Activated T-helper 2 cell treated with anti-CD3 and anti-CD28 coated beads, Interferon-gamma antibody, Interleukin-2, Interleukin-4, amounts not matched to agents 10 μg/mL and 5 μg/mL and 100 μg/mL, durations not matched to agents 14 hours and 24 hours and 36 hours (primary cell): ENCODE measurements at places on chromosomes 7 and 10. TPM values are rescaled to one million over a fixed set of nuclear protein-coding genes. Genes with fewer than 3 reads are reported as not detected.

Gene PHKG1
- 2.5 and 3.6 TPM in 2 replicates for total RNA-seq

Gene GTF2IRD2
- total RNA-seq = 7.2 and 10.0 TPM in 2 replicates

GRCh38 chr10:93695740-93696139 lies 6.7 kb downstream of the FRA10AC1 start:
- no peak for DNase-seq

GRCh38 chr7:85104432-85105205 lies 82.2 kb downstream of the SEMA3D start:
- no peak for DNase-seq

- no peak for DNase-seq
Observed at GRCh38 chr10:61742812-61743211, 80.1 kb downstream of the CABCOCO1 start.
